ENCODE measurements at places on chromosomes 16 and 17.

GRCh38 chr16:4454623-4455022 is 19.8 kb downstream of the NMRAL1 start:
- DNase-seq: no peak

DNA sequence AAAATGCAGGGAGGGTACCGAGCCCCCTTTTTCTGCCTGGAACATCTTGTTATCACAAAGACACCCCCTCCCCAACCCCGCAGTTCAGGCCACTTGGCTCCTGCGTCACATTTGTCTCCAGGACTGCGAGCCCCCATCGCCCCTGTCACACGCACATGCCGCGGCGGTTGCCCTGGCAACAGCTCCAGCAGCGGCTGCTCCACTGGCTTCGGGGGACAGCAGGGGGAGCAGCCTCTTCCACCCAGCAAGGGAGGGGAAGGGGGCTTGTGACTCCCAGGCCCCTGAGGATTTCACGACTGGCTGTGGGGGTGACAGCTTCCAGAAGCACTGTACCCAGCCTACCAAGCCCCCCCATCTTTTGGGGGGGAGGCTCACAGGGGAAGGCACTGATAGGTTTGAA is 2.6 kb downstream of the BAIAP3 start:
- DNase-seq: no peak

- DNase-seq: no peak
Measured at GRCh38 chr16:87832741-87833502, 36.4 kb downstream of the SLC7A5 start.

DNA sequence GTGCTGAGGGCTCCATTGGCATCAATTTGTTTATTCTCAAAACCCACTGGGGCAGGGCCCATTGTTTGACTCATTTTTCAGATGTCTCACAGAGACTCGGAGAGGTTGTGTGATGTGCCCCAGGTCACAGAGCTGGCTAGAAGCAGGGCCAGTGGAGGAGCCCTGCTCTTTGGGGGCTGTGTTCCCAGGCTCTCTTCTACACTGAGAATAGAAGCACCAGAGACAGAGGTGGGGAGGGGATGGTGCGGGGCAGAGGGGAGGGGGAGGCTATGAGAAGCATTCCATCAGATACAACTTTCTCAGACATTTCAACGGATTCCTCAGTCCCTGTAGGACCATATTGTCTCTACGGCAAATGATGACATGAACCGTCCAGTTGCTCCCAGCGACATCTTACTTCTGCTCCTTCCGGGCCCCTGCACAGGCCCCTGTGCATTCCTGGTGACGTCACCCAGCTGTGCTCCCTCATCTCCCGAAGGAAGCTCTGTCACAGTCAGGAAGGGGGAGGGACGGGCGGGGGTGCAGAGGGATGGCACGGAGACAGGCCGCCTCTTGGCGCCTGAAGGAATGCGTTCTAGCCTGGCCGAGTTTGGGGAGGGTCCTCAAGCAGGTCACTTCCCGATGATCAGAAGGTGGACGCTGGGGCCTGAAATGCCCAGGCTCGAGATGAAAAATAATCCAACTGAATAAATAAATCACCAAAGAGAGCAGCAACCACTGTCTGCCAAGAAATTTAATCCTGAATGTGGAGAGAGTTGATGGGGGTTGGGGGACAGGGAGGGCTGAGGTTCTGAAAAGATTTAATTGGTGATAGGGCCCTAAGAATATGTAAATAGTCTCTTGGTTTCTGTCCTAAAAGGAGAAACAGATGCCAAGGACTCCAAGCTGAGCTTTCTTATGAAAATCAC is 114.1 kb downstream of the NOG start:
- no peak for DNase-seq

DNA sequence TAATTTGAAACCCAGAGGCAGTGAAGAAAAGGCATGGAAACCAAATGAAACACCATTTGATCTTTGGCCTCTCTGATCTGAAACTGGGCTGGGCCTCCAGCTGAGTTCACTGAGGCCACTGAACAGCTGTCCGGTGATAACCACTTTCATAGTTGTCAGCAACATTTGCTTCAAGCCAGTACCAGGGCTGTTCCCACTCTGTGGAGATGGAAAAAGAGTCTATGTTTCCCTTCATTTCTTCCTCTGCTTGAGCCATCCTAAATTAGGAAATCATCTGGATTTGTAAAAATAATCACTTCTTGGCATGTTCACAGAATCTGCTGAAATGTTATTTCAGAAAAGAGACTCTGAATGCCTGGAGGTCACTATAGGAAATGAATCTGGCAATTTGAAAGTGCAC is 119.3 kb downstream of the STX8 start:
- DNase-seq: no peak

DNA sequence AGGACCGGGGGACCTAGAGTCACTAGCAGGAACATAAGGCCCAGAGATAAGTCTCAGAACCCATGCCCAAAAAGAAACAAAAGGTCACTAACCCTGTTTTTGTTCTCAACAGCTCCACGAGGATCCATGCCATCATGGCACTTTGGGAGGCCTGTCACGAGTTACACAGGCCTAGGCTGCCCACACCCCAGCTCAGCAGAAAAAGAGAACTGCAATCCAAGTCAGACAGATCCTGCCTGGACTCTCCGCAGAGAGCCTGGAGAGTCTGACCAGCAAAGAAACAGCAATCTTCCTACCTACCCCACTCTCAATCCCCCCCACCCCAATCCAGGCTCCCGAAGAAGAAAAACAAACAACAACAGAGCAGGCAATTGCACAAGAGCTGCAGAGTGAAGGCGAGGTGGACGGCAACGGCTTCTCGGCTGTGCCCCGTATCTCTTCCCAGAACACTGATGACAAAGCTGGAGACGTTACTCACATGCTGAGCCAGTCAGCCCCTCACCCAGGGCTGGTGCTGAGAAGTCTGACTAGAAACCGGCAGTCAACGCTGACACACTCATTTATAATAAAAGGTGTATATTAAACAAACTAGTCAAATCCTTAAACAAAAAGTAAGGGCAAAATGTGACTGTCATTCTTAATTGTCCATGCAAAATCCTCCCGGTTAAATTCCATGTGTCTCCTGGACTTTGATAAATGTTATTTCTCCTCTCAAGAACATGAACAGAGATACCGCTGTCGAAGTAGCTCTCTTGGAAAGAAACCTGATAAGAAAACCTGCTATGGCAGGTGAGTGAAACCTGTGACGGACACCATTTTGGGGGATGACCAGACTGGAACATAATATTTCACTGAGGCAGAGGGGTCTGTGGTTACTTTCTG is 89.3 kb downstream of the SMG6 start:
- no peak for DNase-seq

- peak; percentile 35 for DNase-seq
Measured at GRCh38 chr16:30874244-30874820, 19.5 kb downstream of the BCL7C start.

DNA sequence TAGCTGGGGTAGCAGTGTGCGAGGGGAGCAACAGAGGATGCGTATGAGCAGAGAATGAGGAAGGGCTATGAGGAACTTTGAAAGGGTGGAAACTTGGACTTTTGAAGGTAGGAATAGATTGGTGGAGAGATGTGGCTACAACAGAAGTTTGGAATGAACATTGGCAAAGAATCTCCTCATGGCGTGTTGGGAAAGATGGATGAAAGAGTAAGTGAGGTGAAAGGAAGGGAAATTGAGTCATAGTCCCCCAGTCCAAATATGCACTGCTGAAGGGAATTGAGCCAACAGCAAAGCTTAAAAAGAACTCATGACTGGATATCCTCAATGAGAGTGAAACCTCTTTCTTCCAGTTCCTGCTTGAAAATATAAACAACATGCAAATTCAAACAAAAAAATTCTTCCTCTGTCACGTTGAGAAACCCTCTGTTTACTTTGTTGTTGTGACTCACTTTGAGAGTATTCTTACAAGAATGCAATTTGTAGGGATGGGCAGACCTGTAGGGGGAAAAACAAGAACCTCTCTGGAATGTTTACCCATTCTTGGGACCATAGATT is 313.2 kb upstream of the KCNJ16 start:
- peak; percentile 62 for DNase-seq

DNA sequence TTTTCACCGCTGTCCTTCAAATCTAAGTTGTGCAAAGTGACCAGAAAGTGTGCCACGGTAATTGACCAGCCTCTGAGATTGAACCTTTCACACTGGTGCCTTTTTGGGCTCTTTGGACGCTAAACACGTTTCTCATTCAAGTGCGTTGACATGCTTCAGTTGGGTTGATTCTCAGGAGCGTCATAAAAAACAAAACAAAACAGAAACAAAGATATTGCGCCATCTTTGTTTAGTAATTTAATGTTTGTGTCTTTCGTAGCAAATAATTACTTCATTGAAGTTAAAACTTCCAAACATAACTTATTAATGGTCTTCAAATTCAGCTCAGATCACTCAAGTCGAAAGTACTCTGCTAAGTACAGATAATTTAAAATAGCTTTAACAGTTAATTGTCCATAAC is 80.2 kb downstream of the OR1D5 start:
- DNase-seq: no peak

DNA sequence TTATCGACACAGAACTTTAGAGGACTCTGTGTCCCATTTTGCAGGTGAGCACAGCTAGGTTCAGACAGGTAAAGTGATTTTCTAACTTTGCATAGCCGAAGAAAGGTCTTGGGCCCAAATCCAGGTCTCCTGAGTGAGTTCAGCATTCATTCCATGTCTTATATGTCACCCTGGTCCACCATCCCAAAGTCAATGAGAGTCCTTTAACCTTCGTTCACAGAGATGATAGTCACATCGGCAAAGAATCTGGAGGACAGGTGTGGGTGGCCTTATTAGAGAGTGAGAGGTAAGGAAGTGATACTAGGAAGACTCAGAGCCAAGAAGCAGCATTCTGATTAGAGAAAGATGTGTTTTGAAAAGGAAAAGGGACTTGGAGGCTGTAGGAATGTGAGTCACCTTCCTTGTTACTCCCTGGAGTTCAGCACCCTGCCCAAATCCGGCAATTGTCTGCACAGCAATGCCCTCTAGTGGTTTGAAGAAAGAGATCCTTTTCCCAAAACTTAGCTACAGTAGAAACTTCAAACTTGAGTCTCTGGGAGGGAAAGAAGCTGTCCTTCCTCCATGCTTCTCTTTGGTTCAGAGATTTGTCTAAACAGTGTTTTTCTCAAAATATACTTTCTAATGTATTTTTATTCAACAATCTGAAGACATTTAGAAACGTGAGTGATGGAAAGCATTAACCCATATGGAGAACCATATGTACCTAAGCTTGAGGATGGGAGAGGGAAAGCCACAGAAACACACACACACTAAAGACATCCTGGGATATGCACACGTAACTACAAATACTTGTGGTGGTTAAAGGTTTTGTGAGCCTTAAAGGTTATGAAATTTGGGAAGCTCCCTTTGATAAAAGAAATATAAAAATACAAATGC is 96.4 kb upstream of the SHISA6 start:
- peak; percentile 15 for DNase-seq

- DNase-seq: no peak
Measured at GRCh38 chr17:75074532-75074931, 13.2 kb upstream of the SLC16A5 start.

DNA sequence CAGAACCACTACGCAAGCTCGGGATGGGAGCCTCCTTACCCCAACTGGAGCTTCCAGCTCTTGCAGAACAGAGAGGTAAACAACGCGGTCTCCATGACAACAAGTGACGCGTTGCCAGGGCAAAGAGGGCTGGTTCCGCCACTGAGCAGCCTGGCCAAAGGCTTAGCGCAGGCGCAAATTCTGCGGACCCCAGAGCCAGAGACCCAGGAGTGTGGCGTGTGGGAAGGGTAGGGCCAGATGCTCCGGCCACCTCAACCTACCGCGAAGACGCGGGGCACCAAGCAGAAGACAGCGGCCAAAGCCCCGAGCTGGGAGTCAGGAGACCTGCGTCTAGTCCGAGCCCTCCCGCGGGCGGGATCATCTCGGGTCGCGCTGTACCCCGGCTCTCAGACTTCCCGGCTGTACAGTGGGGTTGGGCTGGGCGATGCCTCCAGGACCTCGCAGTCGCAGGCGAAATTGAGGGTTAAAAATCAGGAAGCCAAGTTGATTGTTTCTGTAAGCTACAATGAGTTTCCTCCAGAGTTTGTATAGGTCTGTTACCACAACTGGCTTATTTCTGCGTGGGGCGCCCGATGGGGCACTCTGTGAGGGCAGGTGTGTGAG is at the start of gene TEKT1:
Gene TEKT1, minus strand, starts transcription at position 69 of the 603 bp plus-strand sequence. CDS start 1,353 bp downstream, outside the sequence.
- DNase-seq: peak; percentile 96
